ENCODE measurements at places on chromosomes 6 and 20.

- no peak for DNase-seq
Measured at GRCh38 chr20:48482790-48483189, 345.0 kb downstream of the PREX1 start.

- DNase-seq: no peak
Measured at GRCh38 chr6:34658605-34659265, 37.8 kb downstream of the ILRUN start.

DNA sequence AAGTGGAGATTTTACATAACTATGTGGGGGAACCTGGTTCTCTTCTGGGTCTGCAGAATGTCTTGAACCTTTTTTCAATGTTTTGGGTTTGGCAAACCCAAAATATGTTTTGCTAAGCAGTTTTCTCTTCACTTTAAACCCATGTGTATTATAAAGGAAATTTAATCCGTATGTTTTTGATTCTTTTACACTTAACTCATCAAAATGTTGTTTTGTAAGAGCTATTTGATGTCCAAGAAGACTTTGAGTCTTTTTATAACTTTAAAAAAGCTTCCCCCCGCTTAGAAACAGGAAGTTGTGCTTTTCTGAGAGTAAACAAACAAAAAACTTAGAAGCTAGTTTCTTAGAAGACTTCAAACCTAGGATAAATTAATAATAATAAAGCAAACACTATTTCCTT is 81.9 kb upstream of the CEP162 start:
- DNase-seq: no peak

- no peak for DNase-seq
Measured at GRCh38 chr6:92196325-92196724, 1223.0 kb downstream of the EPHA7 start.

DNA sequence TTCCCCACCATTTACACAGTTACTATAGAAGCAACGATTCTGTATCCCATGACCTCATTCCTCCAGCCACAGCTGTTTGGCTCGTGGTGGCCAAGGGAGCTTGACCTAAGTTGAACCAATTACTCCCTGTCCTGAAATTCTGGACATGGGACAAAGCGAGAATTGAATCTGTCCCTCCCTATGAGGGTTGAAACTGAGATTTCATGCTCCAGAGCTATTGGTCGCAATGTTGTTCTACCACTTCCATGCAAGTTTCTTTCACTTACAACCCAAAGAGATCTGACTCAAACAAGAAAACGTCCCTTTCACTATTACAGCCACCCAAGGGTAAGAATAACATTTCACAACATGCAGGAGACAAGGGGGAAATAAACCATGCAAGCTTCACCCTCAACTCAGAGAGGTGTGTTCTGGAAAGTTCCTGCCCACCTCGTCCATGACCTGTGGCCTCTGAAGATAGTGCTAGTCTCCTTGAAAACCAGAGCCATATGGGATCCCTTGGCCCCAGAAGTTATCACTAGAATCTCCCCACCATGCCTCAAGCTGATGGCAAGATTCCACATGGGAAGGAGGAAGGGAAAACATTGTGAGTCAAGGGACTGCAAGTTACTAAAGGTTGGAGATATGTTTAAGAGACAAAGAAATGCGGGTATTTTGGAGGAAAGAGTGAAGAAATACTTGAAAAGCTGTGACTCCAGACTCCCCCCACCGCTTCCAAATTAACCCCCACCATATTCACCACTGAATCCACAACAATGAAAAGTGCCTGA is 74.5 kb upstream of the SRSF6 start:
- DNase-seq: no peak

DNA sequence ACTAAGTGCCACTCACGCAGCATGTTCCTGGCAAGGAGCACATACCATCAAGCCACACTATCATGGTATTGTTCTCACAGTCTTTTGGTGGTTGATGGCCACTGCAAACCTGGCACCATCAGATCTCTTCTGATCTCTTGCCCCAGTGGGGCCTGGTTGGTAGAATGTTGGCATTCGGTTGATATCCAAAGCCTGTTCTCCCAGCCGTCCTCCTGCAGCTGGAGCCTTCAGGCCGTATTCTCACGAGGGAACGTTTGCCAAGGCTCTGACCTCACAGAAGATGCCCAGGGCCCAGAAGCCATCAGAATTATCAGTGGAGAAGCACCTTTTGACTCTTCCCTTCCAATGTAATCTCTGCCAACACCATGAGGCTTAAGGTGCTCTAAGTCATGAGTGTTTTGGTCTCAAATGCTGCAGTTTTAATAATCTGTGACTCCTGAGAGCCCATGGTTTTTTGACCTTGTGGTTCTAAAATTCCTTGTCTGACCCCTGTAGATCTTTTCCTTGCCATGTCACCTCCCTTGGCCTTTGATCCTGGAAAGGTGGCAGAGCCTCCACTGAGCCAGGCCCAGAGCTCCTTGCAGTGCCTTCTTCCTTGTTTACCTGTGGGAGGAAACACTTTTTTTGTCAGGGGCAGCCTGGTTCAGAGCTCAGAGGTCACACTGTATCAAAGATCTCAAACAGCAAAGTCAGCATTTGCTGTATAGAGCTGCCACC is 27.8 kb downstream of the POFUT1 start:
- DNase-seq: no peak

DNA sequence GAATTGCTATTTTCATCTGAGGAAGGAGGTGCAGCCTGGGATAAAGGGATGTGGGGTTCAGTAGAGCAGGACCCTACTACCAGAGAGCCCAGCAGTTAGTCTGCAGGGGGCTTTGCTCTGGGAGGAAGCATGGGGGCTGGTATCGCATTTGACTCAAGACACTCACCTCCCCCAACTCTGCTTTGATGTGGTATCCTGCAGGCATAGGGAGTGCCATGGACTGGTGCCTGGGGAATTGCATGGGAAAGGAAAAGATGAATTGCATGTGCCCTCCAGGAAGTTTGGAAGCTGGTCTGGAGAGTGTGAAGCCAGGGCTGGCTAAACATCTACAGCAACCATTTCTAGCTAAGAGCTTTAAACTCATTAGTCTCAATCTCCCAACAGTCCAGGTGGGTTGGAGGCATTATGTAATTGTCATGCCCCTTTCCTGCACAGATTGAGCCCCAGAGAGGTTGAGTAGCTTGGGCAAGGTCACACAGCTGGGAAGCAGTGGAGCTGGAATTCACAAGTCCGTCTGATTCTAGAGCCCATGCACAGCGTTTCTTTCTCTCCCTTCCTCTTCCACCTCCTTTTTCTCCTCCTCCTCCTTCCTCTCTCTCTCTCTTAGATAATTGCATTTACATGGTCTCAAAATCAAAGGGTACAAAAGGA is 26.2 kb upstream of the PNPLA1 start:
- DNase-seq: no peak

- no peak for DNase-seq
Measured at GRCh38 chr6:53382421-53382820, 33.7 kb upstream of the ELOVL5 start.

DNA sequence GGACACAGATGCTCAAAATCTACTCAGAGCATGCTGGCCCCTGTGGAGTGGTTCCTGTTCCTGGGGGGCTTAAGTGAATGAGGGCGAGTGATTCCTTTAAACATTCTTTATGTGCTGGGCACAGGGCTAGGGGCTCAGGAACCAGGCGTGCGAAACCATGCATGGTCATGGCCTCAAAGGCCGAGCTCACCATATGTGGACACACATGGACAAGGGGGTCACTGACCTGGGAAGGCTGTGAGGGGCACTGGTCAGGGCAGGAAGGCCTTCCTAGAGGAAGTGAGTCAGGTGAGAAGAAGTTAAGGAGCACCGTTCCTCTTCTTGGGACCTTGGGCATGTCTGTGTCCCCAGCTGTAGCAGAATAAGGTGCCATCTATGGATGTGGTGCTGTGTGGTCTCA is 74.6 kb upstream of the BHLHE23 start:
- no peak for DNase-seq

GRCh38 chr6:19160081-19160730 is 677.0 kb upstream of the ID4 start:
- no peak for DNase-seq

DNA sequence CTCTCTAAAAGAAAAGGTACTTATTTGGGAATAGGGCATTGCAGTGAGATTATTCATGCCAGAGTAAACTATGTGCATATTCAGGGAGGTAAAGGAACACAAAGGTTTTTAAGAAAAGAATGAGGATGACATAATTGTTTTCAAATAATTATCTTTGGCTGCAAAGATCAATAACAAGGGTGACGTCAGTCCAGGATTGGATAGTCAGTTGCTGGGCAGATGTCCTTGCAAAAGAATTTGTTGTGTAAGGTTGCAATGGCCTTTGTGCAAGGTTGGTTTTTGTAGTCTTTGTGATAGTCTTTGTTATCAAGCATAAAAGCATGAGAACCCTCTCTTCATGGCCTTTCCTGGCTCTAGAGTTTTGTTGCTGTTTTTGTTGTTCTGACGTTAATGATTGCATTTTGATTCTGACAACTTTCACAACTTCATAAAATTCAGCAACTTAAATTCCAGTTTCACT is 17.7 kb downstream of the LOC128125822 start:
- no peak for DNase-seq

- no peak for DNase-seq
Measured at GRCh38 chr20:61123751-61124368, 128.2 kb upstream of the CDH4 start.

DNA sequence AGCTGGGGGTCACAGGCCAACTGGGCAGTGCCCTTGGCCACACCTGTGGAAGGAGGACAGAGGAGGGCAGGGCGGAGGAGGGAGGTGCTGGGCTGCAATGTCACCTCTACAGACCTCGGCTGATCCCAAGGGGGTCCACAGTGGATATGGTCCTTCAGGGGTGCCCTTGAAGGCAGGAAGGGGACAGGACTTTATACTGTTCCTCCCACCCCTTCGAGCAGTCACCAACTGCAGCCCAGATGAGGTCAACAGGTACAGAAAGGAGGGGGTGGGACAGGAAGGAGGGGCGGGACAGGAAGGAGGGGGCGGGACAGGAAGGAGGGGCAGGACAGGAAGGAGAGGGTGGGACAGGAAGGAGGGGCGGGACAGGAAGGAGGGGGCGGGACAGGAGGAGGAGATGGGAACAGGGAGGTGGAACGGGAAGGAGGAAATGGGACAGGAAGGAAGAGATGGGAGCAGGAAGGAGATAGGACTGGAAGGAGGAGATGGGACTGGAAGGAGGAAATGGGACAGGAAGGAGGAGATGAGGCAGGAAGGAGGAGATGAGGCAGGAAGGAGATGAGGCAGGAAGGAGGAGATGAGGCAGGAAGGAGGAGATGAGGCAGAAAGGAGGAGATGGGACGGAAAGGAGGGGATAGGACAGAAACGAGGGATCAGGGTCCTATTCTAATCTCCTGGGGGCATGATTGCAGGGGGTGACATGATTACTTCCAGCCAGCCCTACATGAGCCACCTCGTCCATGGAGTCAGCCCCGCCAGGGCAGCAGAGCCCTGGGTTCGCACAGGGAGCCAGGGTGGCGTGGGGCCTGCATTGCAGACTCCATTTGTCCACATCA is 19.4 kb upstream of the MRGBP start:
- peak; percentile 45 for DNase-seq

GRCh38 chr6:36752187-36752885 is 54.7 kb downstream of the RAB44 start:
- DNase-seq: no peak

- DNase-seq: no peak
Measured at GRCh38 chr6:148367411-148368024, 24.9 kb downstream of the SASH1 start.

- no peak for DNase-seq
Measured at GRCh38 chr6:42349753-42350511, 101.8 kb downstream of the TRERF1 start.

- no peak for DNase-seq
Measured at GRCh38 chr20:51484141-51484815, 58.2 kb downstream of the NFATC2 start.

DNA sequence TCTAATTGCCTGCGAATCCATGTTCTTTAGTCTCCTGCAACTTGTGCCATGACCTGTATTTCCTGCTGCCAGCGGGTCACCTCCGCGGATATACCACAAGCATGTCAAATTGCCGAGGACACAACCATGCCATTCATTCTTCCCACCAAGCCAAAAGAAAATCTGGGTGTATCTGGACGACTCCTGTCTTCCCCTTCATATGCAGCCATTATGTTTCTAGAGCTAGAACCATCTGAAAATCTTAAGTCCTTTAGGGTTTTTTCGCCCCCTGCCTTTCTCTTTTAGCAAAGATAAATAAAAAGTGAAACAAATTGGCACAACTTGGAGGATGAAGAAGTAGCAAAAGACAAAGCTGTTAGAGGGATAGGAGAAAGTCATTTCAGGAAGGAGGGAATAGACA is 242.6 kb downstream of the ARID1B start:
- no peak for DNase-seq

DNA sequence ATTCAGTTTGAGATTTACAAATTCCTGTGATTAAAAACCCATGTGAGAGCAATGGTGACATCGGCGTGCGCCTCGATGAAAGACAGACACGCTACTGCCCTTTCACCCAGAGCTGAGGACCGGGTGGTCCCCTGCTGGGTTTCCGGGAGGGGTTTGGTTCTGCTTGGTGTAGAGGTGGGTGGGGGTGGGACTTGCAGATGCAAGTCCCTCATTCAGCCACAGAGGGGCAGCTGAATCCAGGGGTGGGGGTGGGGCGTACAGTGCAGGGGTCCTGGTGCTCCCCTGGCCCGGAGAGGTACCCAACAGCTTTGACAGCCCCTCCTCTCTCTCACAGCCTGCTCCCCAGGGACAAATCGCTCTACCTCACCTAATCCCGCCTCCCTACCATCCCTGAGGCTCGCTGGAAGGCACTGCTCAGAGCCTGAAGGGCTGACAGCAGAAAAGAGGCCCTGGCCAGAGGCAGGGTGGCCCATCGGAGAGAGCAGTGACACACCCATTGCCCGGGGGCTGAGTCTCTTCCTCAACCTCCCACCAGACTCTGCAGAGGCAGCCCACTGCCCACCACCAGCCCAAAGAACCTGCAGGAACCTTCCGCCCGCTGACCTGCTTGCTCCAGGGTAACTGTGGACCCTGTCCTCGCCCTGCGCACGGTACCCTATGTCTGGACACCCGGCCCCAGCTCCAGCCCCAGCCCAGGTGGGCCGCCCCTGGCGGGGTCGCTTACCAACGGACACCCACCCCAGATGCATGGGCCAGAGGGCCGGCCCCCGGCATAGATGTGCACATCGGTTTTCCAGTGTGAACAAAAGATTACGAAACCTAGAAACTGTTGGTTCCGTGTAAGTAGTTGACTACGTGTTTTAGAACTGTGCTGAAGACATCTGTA is 118.4 kb downstream of the JPH2 start:
- DNase-seq: no peak

- DNase-seq: no peak
Measured at GRCh38 chr6:36907781-36908180, 22.0 kb downstream of the C6orf89 start.

- no peak for DNase-seq
Measured at GRCh38 chr6:81328700-81329099, 423.8 kb downstream of the TENT5A start.

DNA sequence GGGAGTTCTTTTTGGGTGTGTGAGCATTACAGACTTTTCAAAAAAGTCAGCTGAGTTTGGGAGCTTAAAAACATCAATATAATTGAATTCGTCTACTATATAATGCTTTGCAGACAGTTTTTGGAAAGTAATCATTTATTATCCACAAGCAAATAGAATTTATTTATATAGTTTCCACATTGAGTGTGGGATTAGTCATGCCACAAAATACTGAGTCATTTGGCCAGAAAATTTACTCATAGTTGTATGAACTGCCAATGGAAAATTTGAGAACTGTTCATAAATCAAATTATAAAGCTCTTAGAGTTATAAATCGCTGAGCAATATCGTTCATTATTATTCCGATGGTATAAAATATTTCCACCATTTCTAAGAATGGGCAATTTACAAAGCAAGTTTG is 5.0 kb downstream of the BEND6 start:
- no peak for DNase-seq

Data from LoVo (cell line).